A172 (cell line): ENCODE measurements at places on chromosomes 7 and 10.
A peak's percentile ranks its signal among the peaks of the same experiment; 100 is the strongest.

DNA sequence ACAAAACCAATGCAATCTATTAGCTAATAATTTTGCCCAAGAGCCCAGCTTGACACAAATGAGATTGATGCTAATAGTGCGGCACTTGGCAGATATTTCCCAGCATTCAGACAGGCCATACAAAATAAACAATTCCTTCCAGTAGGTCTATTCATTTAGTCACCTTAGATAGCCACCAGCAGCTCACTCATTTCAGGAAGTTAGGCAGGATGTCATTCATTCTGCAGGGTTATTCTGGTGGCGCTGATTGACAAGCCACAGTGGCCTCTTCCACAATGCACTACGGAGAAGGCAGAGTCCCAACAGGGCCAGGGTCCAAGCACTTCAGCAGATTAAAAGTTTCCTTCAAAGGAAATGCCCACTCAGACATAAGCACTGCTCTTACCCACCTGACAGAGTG is 55.8 kb downstream of the PIK3AP1 start:
- no peak for DNase-seq

- DNase-seq: no peak
Measured at GRCh38 chr7:116242759-116243158, 32.4 kb downstream of the TES start.

DNA sequence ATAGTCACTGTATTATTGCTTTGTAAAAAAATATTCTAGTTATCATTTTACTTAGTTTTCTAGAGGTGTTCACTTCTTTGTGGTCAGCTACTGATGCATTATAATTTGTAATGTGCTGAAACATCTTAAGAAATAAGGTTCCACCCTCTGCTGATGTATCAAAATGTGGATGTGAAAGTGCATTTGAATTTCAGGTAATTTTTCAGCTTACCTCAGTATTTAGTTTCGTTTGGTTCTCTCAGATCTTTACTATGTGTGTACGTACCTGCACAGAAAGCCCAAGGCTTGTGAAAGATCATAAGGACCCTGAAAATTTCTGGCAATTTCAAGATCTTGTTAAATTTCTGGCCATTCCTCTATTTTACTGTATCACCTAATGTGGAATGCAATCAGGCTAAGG is 542.3 kb upstream of the TPK1 start:
- DNase-seq: no peak

DNA sequence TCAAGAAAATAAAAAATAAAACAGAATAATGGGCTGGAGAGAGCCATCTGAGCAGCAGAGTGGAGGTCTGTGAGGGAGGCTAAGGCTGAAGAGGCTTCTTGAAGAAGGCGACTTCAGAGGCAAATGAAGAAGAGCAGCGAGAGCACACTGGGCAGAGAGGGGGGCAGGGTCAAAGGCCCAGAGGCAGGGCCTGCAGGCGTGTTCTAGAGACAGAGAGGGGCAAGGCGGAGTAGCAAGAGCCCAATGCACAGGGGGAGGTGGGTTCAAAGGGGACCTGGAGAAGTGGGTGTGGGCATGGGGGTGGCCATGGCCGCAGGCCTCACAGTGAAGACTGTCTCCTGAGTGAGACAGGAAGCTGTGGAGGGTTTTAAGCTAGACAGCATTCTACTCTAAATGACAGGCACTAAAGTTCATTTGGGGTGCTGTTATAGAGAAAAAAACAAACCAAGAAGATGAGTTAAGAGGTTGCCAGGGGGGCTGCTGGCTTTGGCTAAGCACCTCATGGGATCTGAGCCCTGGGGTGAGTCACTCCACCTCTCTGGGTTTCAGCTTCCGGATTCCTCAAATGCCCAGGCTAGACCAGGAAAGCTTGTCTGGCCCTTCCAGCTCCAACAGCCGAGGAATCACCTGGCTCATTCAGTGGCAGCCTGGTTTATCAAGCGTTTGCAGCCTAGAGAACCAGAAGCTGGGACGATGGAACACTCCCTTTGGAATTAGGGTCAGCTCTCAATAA is 81.7 kb downstream of the DLG5 start:
- peak; percentile 95 for DNase-seq

DNA sequence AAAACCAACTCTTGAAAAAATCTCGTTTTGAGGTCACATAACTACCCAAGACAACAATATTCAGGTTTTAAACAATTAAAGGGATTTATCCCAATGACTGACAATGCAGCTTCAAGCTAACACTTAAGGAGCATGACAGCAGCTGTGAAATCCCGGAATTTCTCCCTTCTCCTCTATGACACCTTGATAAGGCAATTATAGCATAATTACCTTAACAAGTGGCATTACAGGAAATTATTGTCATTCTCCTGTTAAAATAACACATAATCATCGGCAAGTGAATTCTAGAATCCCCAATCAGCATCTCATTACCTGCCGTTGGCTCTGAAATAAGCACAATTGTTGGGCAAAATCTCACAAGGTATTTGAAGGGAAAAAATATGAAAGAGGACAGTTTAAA is 417.0 kb upstream of the PFKP start:
- no peak for DNase-seq

GRCh38 chr10:91803386-91804125 is 5.3 kb downstream of the TNKS2 start:
- DNase-seq: no peak

DNA sequence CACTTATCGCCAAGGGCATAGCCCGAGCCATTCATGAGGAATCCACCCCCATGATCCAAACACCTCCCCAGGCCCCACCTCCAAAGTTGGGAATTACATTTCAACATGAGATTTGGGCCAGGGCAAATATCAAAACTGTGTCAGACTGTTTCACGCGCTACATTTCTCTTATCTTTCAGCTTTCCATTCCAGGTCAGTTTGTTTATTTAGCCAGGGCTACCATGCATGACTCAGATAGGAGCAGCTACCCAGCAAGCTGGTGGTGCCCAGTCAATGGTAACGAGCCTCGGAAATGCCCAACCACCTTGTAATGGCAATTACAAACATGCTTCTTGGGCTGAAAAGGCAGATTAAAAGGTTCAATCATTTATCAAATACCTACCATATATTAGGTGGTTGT is 43.6 kb upstream of the BAMBI start:
- DNase-seq: peak; percentile 90

- DNase-seq: no peak
Measured at GRCh38 chr10:106728232-106728631, 436.3 kb downstream of the SORCS1 start.

DNA sequence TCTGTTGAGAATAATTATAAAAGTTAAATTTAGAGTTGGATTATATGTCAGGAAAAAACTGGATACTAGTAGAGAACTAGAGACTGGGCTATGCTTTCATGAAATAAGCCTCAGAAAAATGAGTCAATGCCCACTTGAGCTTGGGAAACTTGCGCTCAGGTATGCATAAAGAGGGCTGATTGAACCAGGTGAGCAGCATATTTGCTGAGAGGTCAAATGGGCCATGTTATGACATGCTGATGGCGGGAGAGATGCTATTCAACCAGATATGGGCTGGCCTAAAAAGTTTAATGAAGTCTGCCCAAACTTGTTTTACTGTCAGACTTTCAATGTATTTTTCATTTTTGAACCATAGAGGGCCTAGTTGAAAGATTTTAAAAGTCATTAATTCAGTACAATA is 837.6 kb upstream of the GHITM start:
- DNase-seq: no peak

GRCh38 chr7:55207436-55208125 is 157.6 kb upstream of the LANCL2 start:
- no peak for DNase-seq

DNA sequence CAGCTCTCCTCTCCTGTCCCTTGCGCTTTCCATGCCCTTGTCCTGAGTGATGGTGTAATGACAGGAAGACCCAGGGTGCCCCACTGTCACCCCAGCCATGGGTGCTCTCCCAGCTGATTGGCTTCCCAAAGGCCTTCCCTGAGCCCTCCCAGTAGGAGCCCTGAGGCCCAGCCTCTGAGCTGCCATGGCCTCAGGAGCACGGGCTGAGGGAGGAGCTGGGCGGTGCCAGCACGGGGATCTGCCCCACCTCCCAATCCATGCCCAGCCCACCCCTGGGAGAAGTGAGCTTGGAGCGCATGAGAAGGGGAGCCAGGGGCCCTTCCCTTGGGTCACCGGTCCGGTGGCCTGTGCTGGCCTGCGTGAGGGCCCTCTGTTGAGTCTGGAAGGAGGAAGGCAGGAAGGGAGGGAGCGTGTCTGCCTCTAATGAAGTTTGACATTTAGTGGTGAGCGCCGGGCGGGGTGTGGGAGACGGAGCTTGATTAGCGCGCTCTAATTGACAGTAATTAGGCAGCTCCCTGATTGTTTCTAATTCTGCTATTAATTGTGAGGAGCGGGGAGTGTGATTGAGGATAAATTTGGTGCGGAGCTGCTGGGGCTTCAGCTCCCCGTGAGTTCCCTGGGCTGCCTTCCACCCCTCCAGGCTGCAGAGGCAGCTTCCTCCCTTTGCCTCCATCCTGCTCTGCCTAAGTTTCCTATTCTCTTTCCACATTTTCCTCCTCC is 28.3 kb downstream of the GBX1 start:
- DNase-seq: no peak

DNA sequence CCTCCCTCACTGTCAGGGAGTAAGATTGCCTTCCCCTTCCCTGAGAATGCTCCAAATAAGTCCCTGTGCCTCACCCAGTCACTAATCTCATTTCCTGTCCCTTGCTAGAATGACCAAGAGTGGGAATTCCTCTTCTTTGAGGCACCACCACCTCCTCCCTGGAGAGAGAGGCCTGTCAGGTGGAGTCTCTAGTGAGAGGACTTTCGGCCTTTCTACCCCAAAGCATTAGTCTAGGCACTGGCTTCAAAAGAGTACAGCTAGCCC is 145.0 kb downstream of the PTPN20 start:
- DNase-seq: no peak

- no peak for DNase-seq
Measured at GRCh38 chr7:91247500-91247899, 16.7 kb upstream of the FZD1 start.

GRCh38 chr10:94105226-94105625 is 111.5 kb downstream of the PLCE1 start:
- no peak for DNase-seq

DNA sequence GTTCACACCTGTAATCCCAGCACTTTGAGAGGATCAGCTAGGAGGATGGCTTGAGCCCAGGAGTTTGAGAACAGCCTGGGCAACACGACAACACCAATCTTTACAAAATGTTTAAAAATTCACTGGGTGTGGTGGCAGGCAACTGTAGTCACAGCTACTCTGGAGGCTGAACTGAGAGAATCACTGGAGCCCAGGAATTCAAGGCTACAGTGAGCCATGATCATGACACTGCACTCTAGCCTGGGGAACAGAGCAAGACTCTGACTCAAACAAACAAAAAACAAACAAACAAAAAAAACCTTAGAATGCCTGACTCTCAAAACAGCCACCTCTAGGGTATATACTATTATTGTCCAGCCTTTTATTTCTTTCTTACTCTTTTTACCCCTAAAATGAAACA is 56.5 kb upstream of the PAPSS2 start:
- no peak for DNase-seq

GRCh38 chr10:131658476-131659110 is 242.2 kb upstream of the PPP2R2D start:
- no peak for DNase-seq

- no peak for DNase-seq
Measured at GRCh38 chr7:91228327-91228726, 35.9 kb upstream of the FZD1 start.

GRCh38 chr7:98133181-98133580 is 26.5 kb downstream of the LMTK2 start:
- peak; percentile 62 for DNase-seq

DNA sequence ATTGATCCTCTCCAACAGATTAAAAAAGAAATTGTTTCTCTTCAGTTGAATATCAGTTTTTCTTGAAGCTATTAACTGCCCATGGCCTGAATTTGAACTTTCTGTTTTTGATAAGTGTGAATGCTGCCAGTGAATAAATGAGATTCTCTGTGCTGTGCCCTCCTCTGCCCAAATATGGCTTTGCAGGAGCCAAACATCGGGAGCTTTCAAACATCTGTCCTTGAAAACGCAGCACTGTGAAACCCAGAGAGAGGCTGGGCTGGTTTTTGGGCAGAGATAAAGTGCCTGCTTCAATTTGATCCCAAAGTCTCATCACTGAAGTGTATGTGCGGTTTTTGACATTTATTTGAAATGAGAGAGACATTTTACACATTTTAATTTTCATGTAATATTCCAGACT is 268.3 kb upstream of the SHH start:
- no peak for DNase-seq

- no peak for DNase-seq
Measured at GRCh38 chr10:71631007-71631861, 88.3 kb downstream of the C10orf105 start.

DNA sequence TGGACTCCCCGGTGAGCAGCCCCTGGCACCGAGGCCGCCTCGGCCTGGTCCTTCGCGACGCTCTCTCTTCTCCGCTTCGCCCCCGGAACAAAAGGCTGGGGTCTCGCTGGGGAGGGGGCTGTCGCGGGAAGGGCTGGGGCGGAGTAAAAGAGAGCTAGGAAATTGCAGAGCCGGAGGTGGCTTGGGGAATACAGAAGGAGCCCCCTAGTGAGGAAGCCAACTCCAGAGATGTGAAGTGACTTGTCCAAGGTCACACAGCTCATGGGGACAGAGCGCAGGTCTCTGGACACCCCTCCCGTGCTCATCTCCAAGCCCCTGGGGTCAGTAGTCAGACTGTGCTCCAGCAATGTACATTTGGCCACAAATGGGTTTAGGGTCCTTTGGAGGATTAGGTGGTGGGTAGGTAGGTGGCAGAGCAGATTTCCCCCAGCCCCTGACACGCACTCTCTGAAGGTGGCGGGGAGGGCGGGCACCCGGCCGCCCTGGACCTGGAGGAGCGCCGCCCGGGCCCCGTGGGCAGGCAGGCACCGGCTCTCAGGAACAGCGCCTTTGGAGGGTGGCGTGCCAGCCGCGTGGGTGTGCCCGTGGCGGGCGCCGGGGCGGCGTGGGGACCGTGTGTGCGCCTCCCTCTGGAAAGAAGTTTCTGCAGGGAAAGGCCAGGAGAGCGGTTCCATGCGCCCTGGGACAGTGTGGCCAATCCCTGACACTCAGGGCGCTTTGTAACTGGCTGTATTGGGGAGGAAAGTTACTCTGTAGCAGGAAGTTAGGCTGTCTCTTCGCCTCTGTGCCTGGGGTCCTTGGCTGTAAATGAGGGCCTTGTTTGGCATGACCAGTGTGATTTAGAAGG is 910 bp downstream of the WIPF3 start:
- no peak for DNase-seq

DNA sequence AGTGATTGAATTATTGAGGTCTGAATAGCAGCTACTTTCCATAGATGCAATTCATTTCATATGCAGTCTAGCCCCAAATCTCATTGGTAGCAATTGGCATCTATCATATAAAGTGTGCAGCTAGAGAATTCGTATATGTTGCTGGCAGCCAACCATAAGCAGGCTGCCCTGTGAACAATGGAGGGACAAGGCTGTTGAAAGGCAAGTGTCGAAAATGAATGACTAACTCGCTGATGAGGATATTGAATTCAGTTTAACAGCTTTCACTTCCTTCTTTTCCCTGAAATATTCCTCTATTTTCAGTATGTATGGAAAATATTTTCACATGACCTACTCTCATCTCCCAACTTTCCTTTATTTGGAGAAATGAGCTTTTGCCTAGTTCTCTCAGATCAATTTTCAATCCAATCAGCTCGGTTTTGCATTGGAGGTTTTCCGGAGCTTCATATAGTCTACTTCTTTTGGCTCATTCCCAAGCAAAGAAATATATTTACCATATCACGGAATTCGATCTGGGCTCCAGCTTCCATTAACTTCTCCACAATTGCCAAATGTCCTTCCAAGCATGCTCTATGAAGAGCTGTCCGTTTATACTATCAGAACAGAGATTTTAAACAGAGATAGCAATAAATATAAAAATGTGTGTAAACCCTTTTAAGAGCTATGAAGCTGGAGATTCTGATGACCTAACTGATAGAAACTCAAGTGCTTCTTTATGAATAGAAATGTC is 3.5 kb downstream of the ANKRD1 start:
- DNase-seq: peak; percentile 49

GRCh38 chr10:127903789-127904188 is 3.1 kb upstream of the PTPRE start:
- DNase-seq: no peak
